ENCODE measurements at places on chromosomes 4 and X.

DNA sequence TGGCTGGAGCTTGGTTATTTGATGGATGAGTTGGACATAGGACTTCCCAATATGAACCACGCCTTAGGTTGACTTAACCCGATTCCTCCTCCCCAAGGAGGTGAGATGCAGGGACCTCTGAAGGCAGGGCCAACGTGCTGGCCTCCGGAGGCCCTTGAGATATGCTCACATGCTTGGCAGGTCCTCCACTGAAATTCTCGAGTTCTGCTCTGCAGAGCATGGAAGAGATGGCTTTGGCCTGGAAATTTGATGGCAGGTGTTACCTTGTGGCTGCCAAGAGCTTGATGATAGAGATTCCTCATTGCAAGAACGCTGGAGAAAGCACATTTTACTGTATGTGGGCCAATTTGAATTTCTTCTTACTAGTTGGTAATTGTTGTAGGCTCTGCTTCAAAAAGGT lies 117.4 kb upstream of the LIMCH1 start:
- no peak for DNase-seq

- DNase-seq: no peak
Observed at GRCh38 chrX:80667967-80668366, 141.7 kb downstream of the BRWD3 start.

- no peak for DNase-seq
Observed at GRCh38 chr4:78038704-78039103, 18.4 kb upstream of the FRAS1 start.

DNA sequence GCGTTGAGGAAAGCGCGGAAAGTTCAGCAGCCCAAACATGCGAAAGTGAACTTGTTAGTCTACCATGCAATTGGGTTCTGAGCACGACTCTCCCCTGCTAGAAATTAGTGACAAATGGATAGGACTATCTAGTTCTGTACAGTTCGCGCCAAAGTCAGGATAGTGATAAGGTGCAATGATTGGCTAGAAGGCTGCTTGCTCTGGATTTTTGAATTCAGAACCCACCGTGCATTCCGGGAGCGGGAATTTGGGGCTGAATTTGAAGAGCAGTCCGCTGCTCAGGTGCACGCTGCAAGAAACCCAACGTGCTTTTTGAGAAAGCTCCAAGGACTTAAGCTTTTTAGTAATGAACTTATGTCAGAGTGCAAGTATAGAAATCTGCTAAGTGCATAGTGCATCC lies 732 bp upstream of the ESX1 start:
- no peak for DNase-seq

DNA sequence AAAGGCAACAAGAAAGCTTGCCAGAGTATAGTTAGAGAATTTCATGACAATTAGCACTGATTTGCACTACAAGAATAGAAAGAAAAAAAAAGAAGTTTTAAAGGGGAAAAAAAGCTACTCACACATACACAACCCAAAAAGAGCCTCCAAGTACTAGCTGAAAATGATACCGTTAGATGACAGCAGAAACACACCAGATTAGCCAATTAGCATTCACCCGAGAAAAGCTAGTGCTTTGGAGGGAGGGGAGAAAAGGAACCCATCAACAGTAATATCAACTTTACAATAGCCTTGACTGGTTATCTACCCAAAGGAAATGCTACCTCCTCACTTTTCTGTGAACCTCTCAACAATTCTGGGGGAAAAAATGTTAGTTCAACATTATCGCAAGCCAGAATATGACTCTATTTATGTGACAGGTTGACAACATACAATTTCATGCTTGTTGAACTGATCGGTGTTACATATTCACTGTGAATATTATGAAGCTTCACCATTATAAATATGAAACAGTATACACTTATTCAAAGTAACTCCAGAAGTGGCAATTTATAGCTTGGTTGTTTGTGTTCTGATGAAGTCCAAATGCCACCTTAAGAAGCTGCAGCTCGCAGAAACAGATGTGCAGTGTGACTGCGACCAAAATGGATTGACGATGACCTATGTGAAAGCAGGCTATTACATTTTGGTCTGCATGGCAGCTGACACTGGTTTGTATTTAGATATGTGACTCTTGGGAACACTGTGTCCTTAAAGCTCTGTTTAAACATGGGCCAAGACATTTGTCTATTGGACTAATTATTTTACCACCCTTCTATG lies 15.9 kb downstream of the PPARGC1A start:
- no peak for DNase-seq

GRCh38 chrX:10538831-10539230 lies 81.6 kb downstream of the MID1 start:
- no peak for DNase-seq

GRCh38 chr4:113637823-113638561 lies 123.5 kb downstream of the CAMK2D start:
- no peak for DNase-seq

DNA sequence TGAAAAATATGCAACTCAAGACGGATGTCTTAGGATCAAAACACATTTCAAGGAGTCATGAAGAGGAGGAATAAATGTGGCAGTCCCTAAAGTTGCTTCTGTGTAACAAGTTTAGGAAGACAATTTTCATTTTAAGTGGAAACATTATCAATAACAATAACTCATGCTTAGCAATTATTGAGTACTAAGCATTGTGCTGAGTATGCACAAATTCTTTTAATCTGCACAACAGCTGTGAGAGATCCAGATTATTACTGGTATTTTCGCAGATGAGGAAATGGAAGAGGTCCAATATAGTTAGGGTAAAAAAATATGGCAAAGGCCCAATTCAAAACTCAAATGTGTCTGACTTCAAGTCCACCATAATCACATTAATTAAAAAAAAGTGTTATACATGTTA lies 2.9 kb upstream of the TEX13B start:
- DNase-seq: no peak

DNA sequence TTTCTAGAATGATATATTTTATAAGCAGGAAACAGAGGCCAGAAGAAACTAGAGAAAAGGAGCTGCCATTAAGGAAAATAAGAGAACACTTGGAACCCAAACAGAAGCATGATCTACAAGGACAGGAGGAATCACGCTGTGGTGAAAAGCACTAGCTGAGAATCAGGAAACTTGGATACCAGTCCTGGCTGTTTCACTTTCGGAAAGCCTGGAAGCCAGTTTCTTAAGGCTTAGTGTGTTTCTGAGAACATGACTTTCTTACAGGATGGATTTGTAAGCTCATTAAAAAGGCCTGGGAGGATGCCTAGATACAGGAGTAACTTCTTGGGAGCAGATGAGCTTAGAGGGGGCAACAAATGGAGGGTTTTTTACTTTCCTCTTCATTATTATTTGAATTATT lies 36.9 kb downstream of the TLL1 start:
- DNase-seq: no peak

GRCh38 chr4:183080372-183081115 lies 18.5 kb upstream of the WWC2 start:
- DNase-seq: no peak

DNA sequence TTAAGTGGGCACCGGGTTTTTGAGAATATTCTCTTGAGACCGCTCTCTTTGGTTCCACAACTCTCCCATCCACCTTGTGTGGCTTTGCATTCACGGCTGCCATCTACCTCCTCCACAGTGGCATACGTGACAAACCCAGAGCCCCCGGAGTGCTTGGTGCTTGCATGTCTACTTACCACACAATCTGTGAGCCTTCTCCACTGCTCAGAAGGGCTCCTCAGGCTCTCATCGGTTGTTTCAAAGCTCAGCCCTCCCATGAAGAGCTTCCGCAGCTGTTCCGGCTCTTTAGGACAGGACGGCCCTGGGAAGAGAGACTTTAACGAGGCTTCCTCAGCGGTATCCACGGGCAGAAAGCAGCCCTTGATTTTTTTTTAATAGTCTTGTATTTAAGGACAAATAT lies 167.6 kb upstream of the ANK2 start:
- DNase-seq: no peak

- no peak for DNase-seq
Observed at GRCh38 chr4:18980516-18981233, 959.1 kb upstream of the LCORL start.
